ENCODE measurements at places on chromosomes 4 and X.

DNA sequence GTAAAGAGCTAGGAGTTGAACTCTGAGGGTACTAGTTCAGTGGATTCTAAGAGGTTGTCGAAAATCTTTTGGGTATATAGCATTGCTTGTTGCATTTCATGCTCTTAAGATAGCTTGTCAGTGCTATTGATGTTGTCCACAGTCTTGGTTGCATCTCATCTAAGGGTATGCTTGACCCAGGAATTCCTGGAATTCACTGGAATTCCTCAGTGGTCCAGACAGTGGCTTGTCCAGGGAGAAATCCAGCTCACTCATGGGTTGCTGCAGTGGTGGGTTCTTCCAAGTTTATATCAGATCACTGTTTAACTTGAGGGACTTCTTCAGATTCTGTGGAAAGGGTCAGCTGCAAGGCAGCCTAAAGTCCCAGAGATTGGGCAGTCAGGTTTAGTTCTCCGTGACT lies 29.8 kb upstream of the SMARCAD1 start:
- DNase-seq, result no peak

DNA sequence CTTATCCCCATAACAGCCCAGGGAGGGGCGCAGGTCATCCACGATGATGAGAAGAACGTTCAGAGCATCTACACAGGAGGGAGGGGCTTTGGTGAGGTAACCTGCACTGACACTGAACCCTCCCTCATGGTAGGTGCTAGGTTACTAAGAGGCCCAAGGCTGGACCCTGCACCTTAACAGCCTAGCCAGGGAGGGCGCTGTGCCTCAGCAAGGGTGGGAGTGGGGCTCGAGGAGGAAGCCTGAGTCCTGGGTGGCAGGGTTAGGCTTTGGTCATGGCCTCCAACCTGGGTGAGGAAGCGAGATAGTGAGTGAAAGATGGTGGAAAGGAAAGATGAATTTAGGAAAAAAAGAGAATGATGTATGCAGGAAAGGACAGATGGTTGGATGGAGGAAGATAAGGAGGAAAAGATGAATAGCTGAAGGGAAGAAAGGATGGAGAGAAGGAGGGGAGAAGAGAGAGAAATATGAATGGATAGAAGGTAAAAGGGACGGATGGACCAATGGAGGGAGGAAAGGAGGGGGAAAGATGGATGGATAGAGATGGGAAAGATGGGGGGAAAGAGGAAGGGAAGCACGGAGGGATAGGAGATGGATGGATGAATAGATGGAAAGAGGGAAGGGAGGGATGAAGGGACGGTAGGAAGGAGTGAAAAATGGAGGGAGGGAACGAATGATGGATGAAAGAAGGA lies 736 bp downstream of the IDS start:
- no peak for DNase-seq

DNA sequence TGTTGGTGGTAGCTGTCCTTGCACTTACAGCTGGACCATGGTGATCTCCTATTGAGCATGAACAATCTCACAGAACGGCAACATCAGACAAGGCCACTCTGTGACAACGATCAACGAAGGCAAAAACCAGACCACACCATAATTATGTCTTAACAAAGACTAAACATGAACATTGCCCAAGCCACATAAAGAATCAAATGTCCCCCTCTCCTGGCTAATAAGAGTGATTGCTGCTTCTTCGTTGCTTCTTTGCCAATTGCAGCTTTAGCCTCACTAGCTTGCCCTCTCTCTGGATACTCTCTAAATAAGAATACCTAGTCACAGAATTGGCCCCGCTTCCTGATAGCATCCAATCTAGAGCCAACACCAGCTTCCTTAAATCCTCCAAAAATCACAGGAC lies 41.5 kb upstream of the PGRMC1 start:
- DNase-seq, result no peak

- no peak for DNase-seq
Observed at GRCh38 chrX:1205681-1206611, 6.5 kb downstream of the CRLF2 start.

Measured in heart right ventricle (tissue), 16 donors.